Stimulated activated CD8-positive, alpha-beta memory T cell treated with anti-CD3 and anti-CD28 coated beads, Interleukin-4, amount 100 ng/mL, for 1 hour (primary cell): ENCODE measurements at places on chromosomes 3 and 15.

- DNase-seq = no peak
Observed at GRCh38 chr15:73361337-73361736, 7.4 kb downstream of the HCN4 start.

- no peak for DNase-seq
Observed at GRCh38 chr15:79031821-79032220, 58.8 kb downstream of the RASGRF1 start.

DNA sequence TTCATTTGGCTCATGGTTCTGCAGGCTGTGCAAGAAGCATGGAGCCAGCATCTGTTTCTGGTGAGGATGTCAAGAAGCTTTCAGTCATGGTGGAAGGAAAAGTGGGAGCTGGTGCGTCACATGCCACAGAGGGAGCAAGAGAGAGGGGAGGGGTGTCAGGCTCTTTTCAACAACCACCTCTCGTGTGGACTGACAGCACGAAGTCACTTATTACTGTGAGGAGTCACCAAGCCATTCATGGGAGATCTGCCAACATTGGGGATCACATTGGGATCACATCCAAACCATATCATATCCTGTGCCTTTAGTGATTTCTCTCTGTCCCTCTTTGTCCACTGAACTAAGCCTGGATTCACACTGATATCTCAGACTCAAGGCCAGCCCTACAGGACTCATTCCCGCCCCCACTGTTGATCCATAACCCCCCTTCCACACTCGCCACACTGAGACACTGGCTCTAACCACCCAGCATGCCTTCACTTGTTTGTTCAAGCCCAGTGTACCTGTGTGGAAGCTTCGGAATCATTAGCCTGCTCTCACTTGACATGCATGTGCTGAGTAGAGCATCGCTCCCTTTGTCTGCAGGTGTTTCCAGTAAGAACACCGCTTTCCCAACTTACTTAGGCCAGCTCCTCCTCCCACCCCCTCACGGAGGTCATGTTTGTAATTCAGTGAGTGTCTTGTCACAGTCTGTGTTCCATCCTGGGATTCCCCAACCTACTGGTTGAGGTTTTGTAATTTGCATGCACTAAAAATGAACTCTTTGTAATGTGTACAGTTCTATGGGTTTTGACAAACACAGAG, 132.2 kb downstream of the KLF13 start:
- DNase-seq = no peak

GRCh38 chr3:54536450-54536849, 391.4 kb downstream of the LRTM1 start:
- DNase-seq = no peak

DNA sequence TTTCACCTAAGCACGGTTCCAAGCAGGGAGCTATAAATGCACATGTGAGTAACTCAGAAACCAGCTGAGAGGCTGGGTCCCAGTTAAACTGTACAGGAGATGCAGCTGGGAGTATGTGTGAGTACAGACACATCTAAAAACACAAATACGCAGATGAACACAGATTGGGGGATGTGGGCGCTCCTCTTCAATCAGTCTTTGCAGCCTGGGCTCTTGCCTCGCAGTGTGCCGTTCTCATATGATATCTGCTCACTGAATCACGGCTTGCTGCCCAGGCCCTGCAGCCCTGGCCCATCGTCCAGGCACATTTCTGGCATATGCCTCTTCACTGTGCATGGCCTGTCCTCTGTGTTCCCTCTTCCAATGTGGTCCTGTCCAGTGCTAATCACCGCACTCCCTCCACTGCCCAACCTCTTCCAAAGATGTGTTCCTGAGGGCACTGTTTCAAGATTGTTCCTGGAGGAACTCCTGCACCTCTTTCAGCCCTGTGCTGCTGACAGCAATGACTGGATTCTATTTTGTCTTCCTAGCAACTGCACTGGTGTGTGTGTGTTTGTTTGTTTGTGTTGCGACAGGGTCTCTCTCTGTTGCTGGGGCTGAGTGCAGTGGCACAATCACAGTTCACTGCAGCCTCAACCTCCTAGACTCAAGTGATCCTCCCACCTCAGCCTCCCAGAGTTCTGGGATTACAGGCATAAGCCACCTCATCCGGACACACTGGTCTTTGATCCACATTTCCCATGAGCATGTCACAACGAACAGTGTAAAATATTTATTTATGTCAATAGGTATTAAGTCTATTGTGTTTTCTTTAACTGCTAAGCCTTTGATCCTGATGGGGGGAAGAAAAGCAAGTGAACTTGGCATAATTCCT, 17.0 kb downstream of the CA12 start:
- DNase-seq = no peak

DNA sequence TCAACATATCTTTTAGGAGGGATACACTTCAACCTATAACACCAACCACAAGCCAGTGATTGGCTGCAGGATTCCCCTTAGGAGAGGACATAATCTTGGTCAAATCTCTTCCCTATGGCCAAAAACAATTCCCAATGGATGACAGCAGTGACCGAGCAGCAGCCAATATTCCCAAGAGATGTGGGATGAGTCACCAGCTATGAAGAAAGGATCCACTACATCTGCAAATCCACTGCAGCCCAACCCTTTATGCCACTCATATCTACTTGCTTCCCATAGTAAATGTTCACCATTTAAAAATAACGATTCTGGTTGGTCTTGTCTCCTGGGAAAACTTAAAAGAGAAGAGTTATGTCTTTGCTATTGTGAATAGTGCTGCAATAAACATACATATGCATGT, 4.5 kb upstream of the IQCF5 start:
- no peak for DNase-seq

DNA sequence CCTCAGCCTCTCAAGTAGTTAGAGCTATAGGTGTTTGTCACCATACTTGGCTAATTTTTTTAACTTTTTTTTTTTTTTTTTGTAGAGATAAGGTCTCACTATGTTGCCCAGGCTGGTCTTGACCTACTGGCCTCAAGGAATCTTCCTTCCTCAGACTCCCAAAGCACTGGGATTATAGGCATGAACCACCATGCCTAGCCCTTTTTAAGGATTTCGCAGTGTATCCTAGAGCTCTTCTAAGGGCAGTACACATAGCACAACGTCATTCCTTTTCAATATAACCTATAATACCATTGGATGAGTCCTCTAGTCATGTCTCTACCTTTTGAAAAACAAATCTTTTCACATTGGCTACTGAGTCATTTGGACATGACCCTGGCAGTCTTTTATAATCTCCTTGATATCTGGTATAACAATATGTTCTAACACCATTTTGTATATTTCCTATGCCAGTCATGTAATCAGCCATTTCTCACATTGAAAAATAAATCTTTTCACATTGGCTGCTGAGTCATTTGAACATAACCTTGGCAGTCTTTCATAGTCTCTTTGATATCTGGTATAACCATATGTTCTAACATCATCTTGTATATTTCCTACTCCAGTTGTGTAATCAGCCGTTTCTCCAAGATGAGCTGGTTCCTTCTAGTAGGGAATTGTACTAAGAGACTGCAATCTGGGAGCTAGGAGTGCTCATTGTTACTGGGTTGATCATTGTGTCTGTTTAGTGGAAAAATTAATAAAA, 944.7 kb downstream of the MCTP2 start:
- DNase-seq = no peak

DNA sequence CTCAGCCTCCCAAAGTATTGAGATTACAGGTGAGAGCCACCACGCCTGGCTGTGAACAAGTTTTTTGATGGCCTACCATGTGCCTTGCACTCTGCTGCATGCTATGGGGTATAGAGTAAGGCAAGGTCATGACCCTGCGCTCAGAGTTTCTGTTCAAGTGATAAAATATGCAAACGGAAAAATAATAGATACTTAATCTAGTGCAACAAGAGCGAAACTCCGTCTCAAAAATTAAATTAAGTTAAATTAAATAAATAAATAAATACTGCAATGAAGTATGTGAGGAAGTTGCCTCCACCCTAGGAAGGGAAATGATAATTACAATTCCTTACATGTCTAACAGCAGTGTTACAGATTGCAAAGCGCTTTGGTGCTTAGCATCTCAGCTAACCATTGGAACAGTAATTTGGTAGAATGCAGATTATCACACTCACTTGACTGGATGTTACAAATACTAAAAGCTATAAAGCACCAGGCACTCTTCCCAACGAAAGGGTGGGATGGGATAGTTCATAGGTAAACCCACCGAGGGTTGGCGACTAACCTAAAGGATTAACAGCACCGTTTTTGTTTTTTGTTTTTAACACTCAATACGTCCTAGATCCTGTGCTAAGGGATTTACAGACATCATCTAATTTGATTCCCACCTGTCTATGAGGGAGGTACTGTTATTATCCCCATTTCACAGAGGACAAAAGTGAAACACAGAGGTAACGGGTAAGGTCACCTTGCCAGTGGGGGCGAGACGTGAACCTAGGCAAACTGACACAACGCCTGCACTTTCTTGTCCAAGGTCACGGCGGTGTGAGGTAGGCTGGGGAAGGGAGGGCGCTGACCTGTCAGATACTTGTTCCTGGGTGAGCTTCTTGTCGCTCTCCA, 793 bp upstream of the FANCD2 start:
- no peak for DNase-seq

DNA sequence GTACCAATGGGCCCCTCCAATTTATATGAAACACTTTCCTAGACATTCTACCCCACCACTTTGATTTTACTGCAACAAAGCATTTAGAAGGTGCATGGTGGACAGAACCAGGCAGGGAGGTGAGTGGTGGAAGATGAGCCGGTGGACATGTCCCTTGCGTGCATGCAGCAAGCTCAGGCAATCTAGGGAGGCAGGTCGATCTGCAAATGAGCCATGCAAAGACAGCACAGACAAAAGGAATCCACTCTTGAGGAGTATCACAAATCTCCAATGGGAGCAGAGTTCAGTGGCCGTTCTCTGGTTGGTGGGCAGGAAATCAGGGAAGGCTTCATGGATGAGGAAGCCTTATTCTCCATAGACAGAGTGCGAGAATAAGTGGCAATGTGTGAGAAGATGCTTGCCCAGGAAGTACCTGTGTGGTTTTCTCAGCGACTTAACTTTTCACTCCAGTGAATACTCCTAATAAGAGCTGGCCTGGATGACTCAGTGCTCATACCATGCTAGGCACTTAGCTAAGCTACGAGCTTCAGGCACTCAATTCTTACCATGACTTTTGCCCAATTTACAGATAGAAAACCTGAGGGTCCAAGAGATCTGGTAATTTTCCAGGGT, 152.5 kb downstream of the FOXP1 start:
- no peak for DNase-seq

GRCh38 chr3:123734527-123734902, 149.6 kb downstream of the MYLK start:
- no peak for DNase-seq

DNA sequence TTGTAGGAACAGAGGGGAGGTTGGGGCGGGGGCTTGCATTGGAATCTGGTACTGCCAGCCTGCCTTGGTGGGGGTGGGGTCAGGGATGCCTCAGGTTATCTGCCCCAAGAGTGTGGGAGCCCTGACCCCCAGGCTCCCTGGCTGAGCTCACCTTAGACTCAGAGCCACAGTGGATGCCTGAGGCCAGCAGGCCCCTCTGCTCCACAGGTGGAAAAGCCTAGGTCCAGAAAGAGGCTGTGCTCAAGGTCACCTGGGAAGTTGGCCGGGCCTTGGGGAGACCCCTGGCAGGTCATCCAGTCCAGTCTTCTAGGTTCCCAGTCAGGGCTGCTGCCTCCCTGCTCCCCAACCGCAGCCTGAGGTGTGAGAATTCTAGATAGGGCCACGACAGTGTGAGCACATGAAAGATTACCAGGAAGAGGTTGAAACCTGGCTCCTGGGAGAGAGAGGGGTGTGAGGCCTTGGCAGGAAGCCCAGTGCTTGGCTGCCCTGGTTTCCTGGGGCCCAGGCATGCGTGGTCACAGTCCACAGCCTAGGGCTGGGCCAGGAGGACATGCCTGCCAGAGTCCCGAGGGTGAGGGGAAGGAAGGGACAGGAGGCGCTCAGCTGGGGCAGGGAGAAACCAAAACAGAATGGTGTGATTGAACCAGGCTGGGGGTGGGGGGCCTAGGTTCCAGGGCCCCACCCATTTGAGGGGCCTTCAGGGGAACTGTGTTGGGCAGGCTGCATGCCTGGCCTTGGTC, 4.9 kb downstream of the HDAC11 start:
- no peak for DNase-seq

DNA sequence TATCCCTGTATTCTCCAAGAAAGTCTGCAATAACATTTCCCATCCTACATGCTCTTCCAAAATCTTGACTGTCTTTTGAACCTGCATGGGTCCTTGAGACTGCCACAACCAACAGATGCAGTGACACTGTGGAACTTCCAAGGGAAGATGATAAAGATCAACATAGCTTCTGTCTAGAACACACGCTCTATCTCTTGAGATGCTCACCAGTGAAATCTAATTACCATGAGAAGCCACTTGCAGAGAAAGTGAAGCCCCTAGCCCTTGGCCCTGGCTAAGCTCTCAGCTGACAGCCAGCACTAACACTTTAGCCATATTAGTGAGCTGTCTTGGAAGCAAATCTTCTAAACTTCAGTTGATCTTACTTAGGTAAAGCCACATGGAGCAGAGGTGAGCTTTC, 36.6 kb downstream of the EOMES start:
- no peak for DNase-seq

- DNase-seq = no peak
Observed at GRCh38 chr3:157542711-157543500, 39.7 kb upstream of the VEPH1 start.

DNA sequence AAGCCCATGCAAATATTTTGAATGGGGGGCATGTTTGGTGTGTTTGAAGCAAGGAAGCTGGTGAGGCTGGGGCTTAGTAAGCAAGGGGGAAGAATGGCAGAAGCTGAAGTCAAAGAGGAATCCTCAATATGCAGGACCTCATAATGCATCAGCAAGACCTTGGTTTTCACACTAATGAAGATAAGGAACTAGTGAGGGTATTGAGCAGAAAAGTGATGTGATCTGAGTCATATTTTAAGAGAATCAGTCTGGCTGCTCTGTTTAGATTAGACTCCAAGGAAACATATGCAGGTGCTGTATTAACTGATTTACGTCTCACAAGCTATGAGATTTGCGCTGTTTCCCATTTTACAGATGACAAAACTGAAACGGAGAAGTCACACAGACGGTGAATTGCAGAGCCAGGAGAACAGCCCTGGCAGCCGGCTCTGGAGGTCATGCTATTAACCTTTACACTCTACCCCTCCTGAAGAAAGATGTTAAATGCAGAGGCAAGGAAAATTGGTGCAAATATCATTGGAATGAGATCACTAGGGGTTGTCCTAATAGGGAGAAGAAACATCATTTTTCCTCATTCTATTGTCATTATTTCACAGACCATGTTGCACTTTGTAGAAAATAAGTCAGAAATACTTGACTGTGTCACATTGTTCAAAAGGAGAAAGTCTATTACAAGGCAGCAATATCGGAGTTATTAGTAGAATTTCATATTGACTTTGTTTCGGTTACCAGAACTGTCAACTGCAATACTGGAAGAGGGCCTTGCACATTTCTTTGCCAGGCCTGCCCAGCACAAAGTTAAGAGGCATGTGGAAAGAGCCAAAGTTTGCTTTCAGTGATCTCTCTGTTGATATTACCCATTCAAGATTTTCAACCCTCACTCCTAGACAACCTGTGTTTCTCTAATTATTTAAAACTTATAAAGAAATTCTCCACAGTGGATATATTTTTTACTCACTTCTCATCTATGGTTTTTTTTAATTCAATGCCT, 64.9 kb downstream of the COL8A1 start:
- DNase-seq = no peak
